H9 (cell line): ENCODE measurements at places on chromosomes 4 and X. TPM values are rescaled to one million over a fixed set of nuclear protein-coding genes. Genes with fewer than 3 reads are reported as not detected.
A peak's percentile ranks its signal among the peaks of the same experiment; 100 is the strongest.

- no peak for DNase-seq
Observed at GRCh38 chr4:106530024-106530361, 161.4 kb upstream of the GIMD1 start.

GRCh38 chr4:13968723-13969122 lies 341.2 kb upstream of the BOD1L1 start:
- no peak for DNase-seq

DNA sequence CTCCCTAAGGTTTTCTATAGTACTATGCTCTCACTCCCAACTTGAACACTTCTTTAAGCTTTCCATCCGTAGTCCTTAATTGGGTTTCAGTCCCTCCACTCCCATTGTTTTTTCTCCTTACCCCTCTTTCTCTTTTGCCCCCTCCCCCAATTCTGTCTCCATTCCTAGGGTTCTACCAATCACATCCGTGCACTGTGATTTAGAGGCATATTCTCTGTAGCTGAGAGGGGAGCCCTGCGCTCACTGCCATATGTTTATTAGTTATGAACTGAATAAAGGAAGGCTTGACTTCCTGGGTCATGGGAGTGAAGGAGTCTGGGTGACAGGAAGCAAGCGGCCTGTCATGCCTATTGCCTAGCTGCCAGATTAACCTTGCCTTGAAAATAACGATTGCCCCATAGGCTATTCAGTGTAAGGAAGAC lies 471 bp downstream of the MCTS1 start:
- DNase-seq = no peak

DNA sequence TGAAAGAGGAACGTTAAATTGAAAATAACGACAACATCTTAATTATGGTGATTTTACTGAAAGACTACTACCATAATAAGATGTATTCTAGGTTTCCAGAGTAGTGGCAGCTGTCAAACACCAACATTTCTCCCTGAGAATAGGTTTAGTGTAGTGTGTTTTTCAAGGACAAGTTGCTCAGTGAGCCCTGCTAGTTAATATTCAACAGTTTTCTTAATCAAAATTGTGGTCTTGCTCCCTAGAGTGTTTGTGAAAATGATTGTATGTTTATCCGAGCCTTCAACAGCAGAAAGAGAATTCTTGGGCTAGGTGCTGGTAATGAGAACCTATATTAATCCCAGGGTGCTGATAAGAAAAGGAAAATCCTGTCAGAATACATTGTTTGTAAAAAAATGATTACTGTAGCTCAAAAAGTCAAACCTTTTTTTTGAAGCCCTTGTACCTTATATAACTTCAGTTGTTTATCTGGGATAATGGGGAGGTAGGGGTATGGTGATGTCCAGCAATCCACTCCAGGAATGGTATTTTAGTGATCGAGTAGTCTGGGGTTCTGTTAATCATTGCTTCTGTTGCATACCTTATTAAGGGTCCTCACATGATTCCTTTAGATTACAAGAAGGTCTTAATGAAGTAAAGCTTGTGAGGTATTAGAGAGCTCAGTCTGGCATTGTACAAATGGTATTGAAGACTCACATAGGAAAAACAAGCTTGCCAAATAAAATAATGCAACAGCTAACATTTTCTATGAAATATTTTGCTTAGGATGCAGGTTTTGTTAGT lies 110.7 kb downstream of the CCSER1 start:
- DNase-seq = no peak

DNA sequence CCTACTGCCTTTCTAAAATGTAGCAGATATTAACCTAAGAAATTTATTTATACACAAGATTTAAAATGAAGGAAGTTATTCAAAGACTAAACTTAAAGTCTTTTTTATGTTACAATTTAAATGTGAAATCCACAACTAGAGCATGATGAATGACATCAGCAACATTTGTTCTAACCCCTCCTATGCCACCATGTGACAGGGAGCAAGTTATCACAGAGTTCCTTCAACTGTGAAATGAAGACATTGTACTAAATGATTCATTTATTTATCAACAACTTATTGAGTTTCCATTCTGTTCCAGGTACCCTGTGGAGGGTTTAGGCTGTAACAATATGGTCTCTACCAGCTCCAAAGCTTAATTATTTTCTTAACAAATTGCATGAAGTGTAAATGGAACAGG lies 76.9 kb downstream of the SLC39A8 start:
- no peak for DNase-seq

- DNase-seq = no peak
Observed at GRCh38 chr4:52358366-52358765, 300.7 kb downstream of the USP46 start.

- no peak for DNase-seq
Observed at GRCh38 chr4:102606846-102607450, 105.8 kb downstream of the NFKB1 start.

GRCh38 chr4:25523405-25523804 lies 132.2 kb upstream of the SLC34A2 start:
- DNase-seq = no peak

DNA sequence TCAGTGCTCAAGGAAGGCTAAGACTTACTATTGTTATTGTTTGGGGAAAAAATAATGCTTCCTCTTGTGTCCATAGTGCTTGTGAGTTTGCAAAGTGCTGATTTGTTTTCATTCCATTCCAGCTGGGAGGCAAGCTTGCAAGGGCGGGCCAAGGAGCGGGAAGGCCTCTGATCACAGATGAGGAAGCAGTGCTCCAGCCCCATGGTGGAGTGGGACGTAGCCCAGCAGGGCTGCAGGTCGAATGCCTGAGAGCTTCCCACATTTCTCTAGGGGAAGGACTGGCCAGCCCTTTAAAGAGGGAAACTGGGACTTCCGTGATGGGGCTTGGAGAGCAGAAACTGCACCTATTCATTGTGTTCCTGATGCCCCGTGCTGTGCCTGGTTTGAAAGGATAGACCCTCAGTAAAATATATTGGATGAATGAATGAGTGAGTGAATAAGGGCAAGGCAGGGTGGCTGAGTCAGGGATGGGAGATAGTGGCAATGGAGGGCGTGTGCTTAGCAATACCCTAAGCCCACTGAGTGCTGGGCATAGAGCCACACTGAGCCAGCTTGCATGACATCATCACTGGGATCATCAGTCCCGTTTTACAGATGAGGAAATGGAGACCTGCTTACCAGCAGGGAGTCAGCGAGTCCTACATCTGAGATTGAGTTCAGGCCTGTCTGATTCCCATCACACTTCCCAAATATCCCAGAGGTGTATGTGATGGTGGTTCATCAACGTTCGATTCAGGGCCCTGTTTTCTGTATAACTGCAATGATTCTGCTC lies 17.9 kb upstream of the NSG1 start:
- no peak for DNase-seq

GRCh38 chr4:175703956-175704600 lies 108.0 kb downstream of the GPM6A start:
- no peak for DNase-seq

- no peak for DNase-seq
Observed at GRCh38 chr4:94941706-94942105, 184.0 kb downstream of the BMPR1B start.

- DNase-seq = no peak
Observed at GRCh38 chr4:75598390-75598789, 31.9 kb downstream of the CDKL2 start.

GRCh38 chrX:30982467-30982866 lies 89.4 kb downstream of the FTHL17 start:
- DNase-seq = no peak

DNA sequence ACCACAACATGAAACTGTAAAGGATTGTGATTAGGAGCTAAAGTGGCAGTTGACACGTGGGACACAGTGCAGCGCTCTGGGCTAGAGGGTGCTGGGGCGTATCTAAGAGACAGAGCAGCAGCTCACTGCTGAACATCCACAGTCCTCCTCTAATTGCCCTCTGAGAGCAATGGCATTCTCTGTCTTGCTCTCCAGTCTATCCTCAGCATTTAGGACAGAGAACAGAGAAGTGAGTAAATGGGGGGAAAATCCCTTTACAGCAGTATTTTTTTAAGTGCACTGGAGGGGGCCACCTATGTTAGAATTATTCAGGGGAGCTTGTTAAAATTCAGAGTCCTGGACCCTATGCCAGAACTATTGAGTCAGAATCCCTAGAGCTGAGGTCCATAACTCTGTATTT lies 4.2 kb upstream of the TMEM154 start:
- no peak for DNase-seq

GRCh38 chrX:84358271-84358670 lies 144.0 kb downstream of the HDX start:
- DNase-seq = no peak

GRCh38 chr4:38686682-38687081 lies 22.7 kb downstream of the KLF3 start:
- no peak for DNase-seq

- no peak for DNase-seq
Observed at GRCh38 chr4:28350485-28350884, 1489.8 kb downstream of the STIM2 start.

- peak; percentile 38 for DNase-seq
Observed at GRCh38 chrX:110402091-110402849, 43.6 kb downstream of the RTL9 start.

GRCh38 chrX:132442691-132443090 lies 46.1 kb downstream of the MBNL3 start:
- DNase-seq = no peak

DNA sequence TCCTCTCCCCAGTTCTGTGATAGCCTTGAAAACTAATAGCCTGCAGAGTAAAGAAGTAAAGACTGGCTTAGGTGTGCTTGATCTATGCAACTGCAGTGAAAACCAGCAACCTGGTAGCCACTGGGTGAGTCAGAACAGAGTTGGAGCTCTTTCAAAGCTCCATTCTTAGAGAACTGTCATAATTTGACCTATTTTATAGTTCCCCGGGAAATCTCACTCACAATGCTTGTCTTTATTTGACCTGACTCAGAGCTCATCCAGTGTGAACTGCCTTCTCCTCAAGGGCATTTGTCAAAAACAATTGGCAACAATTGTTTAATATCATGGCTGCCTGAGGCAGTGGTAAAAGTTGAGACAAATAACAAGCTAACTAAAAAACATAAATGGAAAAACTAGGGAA lies 213.0 kb upstream of the NHS start:
- no peak for DNase-seq

GRCh38 chrX:23726191-23726590 lies 16.9 kb downstream of the ACOT9 start:
- DNase-seq = no peak

- DNase-seq = no peak
Observed at GRCh38 chr4:5563856-5564255, 144.5 kb downstream of the EVC2 start.

DNA sequence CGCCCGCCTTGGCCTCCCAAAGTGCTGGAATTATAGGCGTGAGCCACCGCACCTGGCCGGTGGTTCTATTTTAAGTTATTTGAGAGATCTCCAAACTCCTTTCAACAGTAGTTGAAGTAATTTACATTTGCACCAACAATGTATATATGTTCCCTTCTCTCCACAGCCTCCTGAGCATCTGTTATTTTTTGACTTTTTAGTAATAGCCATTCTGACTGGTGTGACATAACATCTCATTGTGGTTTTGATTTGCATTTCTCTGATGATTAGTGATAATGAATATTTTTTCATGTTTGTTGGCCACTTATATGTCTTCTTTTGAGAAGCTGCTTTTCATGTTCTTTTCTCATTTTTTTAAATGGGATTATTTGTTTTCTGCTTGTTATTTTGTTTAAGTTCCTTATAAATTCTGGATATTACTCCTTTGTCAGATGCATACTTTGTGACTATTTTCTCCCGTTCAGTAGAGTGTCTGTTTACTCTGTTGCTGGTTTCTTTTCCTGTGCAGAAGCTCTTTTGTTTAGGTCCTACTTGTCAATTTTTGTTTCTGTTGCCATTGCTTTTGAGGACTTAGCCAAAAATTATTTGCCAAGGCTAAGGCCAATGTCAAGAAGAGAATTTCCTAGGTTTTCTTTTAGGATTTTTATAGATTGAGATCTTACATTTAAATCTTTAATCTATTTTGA lies 213.2 kb downstream of the ARHGAP24 start:
- no peak for DNase-seq

GRCh38 chrX:53767544-53767943 lies 81.0 kb upstream of the HUWE1 start:
- DNase-seq = no peak

- DNase-seq = no peak
Observed at GRCh38 chrX:139924069-139924695, 8.7 kb downstream of the ATP11C start.

DNA sequence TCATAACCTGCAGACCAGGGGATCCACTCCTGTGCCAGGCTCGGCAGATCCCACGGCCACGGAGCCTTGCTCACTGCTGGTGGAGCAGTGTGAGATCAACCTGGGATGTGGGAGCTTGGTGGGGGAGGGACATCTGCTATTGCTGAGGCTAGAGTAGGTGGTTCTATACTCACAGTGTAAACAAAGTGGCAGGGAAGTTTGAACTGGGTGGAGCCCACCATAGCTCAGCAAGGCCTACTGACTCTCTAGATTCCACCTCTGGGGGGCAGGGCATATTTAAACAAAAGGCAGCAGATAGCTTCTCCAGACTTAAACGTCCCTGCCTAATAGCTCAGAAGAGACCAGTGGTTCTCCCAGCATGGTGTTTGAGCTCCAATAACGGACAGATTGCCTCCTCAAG lies 54.7 kb upstream of the EPHA5 start:
- DNase-seq = no peak

GRCh38 chrX:73903941-73904340 lies 340.9 kb downstream of the CHIC1 start:
- DNase-seq = no peak

DNA sequence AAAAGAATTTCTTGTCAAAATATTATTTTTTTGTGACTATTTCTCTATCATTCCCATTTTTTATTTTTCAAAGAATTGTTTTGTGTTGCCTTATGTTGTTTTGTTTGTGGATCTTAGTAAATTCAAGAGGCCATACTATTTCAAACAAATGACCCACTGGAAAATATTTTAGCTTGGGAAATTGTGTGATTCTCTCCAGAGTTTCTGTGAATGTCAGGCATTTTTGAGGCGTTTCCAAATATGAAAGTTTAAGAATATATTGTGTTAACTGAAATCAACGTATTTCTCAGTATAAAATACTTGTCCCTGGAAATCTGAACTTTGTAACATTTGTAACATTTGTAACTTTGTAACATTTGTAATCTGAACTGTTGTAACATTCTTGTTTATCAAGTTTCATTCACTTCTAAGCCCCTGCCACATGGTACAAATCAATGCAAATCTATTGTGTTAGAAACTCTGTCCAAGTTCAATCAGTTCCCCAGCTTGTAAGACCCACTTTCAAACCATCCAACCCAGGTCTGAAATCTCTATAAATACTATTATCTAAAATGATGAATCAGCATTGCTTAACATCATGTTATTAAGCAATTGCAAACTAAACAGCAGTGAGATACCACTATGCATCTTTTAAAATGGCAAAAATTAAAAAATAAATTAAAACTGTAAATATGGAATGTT lies 465.4 kb upstream of the GRID2 start:
- no peak for DNase-seq

Gene RBMX
- total RNA-seq = 409 and 414 TPM in 2 replicates

Gene CT45A2
- total RNA-seq = not detected in 2 replicates

Gene HSFX2
- total RNA-seq = not detected in 2 replicates

Gene DMRTC1
- not detected in 2 replicates for total RNA-seq

Gene SMAD1
- 21.1 and 24.8 TPM in 2 replicates for total RNA-seq

Gene ARHGAP6
- total RNA-seq = 0.07 and 0.15 TPM in 2 replicates

Gene MCF2
- 0.39 and 0.48 TPM in 2 replicates for total RNA-seq
